Left ventricle myocardium superior (tissue), 1 donor: ENCODE measurements at places on chromosomes 1 and 21. TPM values are rescaled to one million over a fixed set of nuclear protein-coding genes. Genes with fewer than 3 reads are reported as not detected.

- no peak for DNase-seq
Measured at GRCh38 chr1:110677526-110677925, 2.8 kb upstream of the KCNA3 start.

DNA sequence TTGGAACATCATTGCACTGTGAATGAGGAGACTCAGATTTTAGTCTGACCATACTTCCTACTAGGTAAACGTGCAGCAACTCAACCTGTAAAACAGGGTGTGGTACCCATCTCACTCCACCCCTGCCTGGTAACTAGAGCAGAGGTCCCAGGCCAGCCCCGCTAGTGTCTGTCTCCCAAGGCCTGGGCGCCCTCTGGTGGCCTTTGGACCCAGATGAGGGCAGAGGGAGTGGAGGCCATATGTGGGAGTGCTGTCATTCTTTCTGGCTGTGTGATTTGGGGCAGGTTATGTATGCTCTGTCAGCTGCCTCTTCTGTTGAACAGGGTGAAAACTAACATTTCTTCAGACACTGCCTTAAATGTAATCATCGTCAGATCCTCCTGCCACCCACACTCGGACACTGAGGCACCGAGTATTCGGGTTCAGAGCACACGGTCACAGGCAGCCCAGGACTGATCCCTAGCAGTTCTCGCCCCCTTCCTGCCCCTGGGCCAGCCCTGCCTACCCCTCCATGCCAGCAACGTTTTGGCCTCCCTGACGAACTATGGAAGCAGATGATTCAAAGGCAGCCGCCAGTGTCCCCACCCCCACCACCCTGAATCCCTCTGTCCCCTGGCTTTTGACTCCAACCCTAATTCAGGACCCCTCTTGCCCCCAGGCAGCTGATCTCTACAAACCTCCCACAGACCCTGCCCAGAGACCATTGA is 76.0 kb downstream of the CD247 start:
- DNase-seq = peak; percentile 94

DNA sequence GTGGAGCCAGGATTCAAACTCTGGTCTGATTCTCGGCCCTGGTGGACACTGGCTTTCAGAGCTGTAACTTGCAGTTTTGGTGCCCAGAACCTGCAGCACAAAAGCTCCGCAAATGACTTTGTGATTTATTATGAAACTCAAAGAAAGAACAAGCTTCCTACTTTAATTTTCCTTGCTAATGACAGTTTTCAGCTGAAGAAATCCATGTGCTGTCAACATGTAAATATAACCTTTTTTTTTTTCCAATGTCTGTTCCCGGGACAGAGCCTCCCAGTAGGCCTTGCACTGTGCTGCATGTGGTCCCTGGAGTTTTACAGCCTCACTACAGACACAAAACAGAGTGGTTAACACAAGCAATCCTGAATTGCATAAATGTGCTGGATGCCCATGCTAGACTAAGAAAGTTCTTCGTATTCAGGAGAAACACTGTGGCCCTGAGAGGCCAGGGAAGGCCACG is 62.3 kb upstream of the ANGPTL1 start:
- peak; percentile 22 for DNase-seq

The S100A5 gene
- not detected for total RNA-seq
